ENCODE measurements at places on chromosomes 3 and 15. TPM values are rescaled to one million over a fixed set of nuclear protein-coding genes. Genes with fewer than 3 reads are reported as not detected.

GRCh38 chr3:99714146-99714545, 75.8 kb downstream of the COL8A1 start:
- H3K27ac ChIP-seq: no peak overlapping the region
- DNase-seq: no peak
- no peak overlapping the region for H3K4me3 ChIP-seq
- H3K36me3 ChIP-seq: no peaks in the 10 kb centered on the region
- no peaks in the 10 kb centered on the region for H3K27me3 ChIP-seq
- no peaks in the 10 kb centered on the region for H3K4me1 ChIP-seq

DNA sequence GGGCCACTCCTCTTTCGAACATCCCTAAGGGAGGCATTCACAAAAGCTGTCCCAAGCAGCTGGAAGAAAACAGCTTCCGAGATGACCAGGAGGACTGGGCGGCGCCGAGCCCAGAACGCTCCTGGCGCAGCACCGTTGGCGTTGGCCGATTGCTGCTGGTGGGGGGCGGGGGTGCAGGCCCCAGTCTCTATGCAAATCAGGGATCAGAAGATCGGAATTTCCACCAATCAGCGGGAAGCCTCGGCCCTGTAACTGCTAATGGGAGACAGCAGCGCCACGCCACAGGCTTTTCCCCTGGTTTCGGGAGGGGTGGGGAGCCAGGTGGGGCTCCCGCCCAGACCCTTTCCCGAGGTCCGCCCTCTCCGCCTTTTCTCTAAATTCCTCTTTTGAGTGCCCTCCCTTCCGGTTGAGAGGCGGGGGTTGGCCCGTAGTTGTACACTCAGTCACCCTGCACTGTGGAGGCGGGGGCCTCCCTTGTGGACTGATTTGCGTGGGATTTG, 27.0 kb downstream of the HMCES start:
- H3K27me3 ChIP-seq: no peaks in the 10 kb centered on the region
- no peak overlapping the region for H3K4me3 ChIP-seq
- peaks cover 18% of the 10 kb centered on the region for H3K4me1 ChIP-seq
- peak overlapping the region; percentile 15 for H3K27ac ChIP-seq

- H3K27ac ChIP-seq: peak overlapping the region; percentile 68
- DNase-seq: no peak
- H3K27me3 ChIP-seq: no peaks in the 10 kb centered on the region
- H3K4me1 ChIP-seq: peaks cover 21% of the 10 kb centered on the region
These were observed 76.0 kb upstream of the DCBLD2 start for GRCh38 chr3:98977520-98977919.

- H3K27ac ChIP-seq: no peak overlapping the region
- no peak for DNase-seq
- no peak overlapping the region for H3K4me3 ChIP-seq
- H3K27me3 ChIP-seq: no peaks in the 10 kb centered on the region
- no peaks in the 10 kb centered on the region for H3K4me1 ChIP-seq
These were observed 58.6 kb downstream of the IGF1R start for GRCh38 chr15:98706986-98707385.

DNA sequence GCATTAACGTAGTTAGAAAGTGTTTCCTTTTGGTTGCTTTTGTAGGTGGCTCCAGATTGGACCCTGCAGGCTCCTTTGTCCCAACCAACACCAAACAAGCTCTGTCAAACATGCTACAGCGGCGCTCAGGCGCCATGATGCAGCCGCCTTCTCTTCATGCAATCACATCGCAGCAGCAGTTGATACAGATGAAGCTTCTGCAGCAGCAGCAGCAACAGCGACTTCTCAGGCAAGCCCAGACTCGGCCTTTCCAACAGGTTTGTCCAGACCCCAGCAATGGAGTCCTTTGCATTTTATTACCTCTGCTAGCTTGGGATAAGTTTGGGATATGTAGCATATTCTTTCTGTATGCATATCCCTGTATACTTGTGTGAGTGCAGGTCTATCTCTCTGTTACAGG, 10.1 kb upstream of the P2RY12 start:
- no peak for DNase-seq
- peaks cover 21% of the 10 kb centered on the region for H3K4me1 ChIP-seq

- H3K27ac ChIP-seq: peak overlapping the region; percentile 96
- H3K4me3 ChIP-seq: no peak overlapping the region
- no peaks in the 10 kb centered on the region for H3K36me3 ChIP-seq
- no peaks in the 10 kb centered on the region for H3K27me3 ChIP-seq
- DNase-seq: no peak
- peaks cover 57% of the 10 kb centered on the region for H3K4me1 ChIP-seq
These were observed 47.2 kb downstream of the THBS1 start for GRCh38 chr15:39628144-39628508.

DNA sequence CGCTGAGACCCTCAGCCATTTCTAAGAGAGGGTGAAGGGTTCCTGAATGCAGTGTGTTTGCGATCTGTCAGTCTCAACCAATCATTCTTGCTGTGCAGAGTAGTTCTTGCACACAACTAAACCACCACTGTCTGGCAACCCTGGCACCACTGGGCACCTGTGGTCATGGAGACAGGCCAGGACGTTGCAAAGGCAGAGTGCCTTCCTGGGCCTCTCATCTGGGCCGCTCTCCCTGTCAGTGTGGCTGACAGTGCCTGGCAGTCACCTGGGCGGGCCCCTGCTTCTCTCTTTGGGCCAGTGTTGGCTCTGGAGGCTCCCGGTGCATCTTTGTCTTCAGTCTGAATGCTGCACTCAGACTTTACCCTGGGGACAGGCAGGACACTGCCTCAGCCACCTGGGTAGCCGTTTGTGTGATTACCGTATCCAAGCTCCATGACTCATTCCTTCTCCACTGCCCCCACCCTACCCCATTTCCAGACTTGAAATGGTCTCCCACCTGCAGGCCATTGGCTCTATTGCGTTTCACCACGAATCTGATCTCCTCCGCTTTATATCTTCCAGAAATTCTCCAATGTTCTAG, 104.6 kb upstream of the KLF13 start:
- H3K4me1 ChIP-seq: no peaks in the 10 kb centered on the region
- no peak overlapping the region for H3K27ac ChIP-seq
- H3K4me3 ChIP-seq: no peak overlapping the region

GRCh38 chr3:188607805-188608315, 453.9 kb downstream of the LPP start:
- no peaks in the 10 kb centered on the region for H3K27me3 ChIP-seq
- no peak overlapping the region for H3K4me3 ChIP-seq
- no peak overlapping the region for H3K27ac ChIP-seq
- H3K4me1 ChIP-seq: no peaks in the 10 kb centered on the region

- H3K27ac ChIP-seq: no peak overlapping the region
- no peak for DNase-seq
- no peaks in the 10 kb centered on the region for H3K4me1 ChIP-seq
- no peak overlapping the region for H3K4me3 ChIP-seq
- no peaks in the 10 kb centered on the region for H3K36me3 ChIP-seq
These were observed 42.9 kb downstream of the LINGO1 start for GRCh38 chr15:77589839-77590238.

DNA sequence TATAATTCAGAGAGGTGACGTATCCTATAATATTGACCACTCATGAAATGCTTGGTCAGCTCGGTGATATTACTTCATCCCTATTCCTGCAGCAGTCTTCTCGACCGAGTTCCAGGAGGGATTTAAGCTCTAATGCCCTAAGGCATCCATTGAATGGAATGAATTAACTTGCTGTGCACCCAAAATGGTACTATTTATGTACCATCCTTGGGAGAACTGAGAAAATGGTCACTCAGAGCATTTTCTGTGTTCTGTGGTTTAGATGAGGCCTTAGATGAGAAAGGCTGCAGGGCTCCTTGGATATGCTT, 638 bp downstream of the BLOC1S6 start:
- no peaks in the 10 kb centered on the region for H3K36me3 ChIP-seq
- peak overlapping the region; percentile 64 for H3K4me3 ChIP-seq
- H3K4me1 ChIP-seq: peaks cover 17% of the 10 kb centered on the region
- peak overlapping the region; percentile 99 for H3K27ac ChIP-seq
- H3K27me3 ChIP-seq: no peaks in the 10 kb centered on the region

GRCh38 chr15:66966256-66966655, 99.1 kb upstream of the SMAD3 start:
- no peaks in the 10 kb centered on the region for H3K27me3 ChIP-seq
- DNase-seq: no peak
- H3K27ac ChIP-seq: no peak overlapping the region
- no peak overlapping the region for H3K4me3 ChIP-seq
- no peaks in the 10 kb centered on the region for H3K36me3 ChIP-seq

DNA sequence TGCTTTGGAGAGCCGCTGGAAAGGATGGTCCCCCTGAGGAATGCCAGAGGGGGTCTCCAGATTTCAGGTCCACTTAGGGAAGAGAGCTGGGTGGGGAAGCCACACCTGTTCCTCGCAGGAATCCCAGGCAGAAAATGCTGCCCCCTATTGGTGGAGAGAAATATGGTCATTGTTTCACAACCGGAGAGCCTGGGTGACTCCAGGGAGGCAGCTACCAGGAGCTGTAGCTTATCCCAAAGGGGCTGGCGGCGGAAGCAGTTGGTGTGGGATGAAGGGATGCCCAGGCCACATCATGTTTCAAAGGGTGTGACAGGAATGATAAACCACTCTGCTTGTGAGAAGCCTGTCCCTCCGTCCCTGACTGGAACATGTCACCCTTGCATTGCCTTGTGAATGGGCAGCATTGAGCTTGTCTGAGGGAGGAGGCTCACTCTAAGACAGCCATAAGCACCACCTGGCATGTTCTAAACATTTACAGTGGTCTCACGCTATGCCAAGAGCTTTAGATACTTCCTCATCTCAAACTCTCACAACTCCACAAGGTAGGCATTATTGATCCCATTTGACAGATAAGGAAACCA, 34.5 kb downstream of the POMGNT2 start:
- H3K4me1 ChIP-seq: no peaks in the 10 kb centered on the region
- no peaks in the 10 kb centered on the region for H3K27me3 ChIP-seq
- H3K36me3 ChIP-seq: no peaks in the 10 kb centered on the region
- no peak for DNase-seq
- H3K4me3 ChIP-seq: no peak overlapping the region

DNA sequence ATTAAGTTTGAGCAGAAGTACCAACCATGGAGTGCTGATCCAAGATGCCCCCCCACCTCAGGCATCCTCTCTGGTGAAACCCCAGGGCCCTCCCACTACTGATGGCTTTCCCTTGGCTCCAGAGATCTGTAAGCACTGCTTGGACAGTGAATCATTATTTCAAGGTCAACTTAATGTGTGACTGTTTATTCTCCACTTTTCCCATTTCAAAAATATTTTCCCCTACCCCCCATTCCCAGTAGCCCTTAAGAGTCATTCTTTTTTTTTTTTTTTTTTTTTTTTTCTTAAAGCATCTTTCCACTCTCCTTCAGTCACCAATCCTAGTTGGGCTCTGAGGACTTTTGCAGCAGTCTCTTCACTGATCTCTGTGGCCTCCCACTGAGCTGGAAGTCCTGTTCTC, 82.6 kb downstream of the PCCB start:
- no peaks in the 10 kb centered on the region for H3K27me3 ChIP-seq
- H3K36me3 ChIP-seq: peaks cover 7% of the 10 kb centered on the region
- no peak overlapping the region for H3K4me3 ChIP-seq

- no peak overlapping the region for H3K4me3 ChIP-seq
- DNase-seq: no peak
- no peak overlapping the region for H3K27ac ChIP-seq
These were observed 125.0 kb downstream of the PLD1 start for GRCh38 chr3:171685116-171685895.

GRCh38 chr3:1787094-1787493, 311.6 kb upstream of the CNTN4 start:
- no peak overlapping the region for H3K27ac ChIP-seq
- H3K4me1 ChIP-seq: no peaks in the 10 kb centered on the region
- no peaks in the 10 kb centered on the region for H3K36me3 ChIP-seq
- no peak for DNase-seq
- H3K27me3 ChIP-seq: no peaks in the 10 kb centered on the region

DNA sequence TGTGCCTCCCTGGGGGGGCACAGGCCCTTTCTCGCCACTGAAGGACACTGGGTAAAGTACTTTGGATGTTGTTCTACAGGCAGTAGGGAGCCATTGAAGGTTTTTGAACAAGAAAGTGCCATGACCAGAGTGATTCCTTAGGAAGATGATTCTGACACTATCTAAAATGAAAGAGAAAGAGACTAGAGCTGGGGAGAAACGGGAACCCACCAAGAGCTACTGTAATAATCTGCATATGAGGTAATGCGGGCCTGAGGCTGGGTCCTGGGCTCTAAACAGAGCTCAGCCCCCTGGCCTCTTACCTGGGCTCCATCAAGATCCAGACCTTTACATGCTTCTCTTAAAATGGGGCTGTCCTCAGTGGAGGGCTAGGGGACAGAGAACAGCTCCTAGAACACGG, 24.9 kb downstream of the GRK7 start:
- no peak overlapping the region for H3K27ac ChIP-seq
- no peaks in the 10 kb centered on the region for H3K36me3 ChIP-seq
- no peak for DNase-seq
- no peak overlapping the region for H3K4me3 ChIP-seq
- H3K27me3 ChIP-seq: no peaks in the 10 kb centered on the region
- H3K4me1 ChIP-seq: no peaks in the 10 kb centered on the region

DNA sequence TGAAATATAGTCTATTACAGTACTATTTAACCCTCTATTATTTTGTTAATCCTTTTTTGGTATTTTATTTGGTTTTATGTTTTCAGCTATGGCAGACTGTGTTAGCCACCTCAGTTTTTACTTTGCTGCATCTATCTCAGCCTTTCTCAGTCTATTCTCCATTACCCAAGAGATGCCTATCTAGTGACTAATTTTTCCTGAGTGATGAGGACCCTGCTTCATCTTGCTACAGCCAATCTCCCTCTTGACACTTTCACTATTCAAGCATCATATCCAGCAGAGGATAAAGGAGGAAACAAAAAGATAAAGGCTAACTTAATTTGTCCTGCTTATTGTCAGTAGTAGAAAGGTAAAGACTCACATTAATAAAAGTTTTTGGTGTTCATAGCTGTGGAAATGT, 141.8 kb upstream of the NECTIN3 start:
- no peak overlapping the region for H3K27ac ChIP-seq
- DNase-seq: no peak
- H3K4me1 ChIP-seq: no peaks in the 10 kb centered on the region
- no peaks in the 10 kb centered on the region for H3K27me3 ChIP-seq

DNA sequence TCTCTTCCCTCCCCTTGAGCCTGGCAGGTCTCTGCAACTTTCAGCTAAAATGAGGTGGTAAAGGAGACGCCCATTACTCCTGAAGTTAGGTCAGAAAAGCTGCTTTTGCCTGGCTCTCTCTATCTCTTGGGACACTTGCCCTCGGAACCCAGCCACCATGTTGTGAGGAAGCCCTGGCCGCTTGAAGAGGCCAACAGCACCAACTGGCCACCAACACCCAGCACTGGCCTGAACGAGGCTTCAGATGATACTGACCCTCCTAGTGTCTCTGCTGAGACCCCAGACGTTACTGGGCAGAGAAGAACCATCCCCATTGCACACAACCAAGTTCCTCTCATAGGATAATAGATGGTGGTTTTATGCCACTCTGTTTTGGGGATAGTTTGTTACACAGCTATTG, 49.5 kb upstream of the PCSK6 start:
- no peak overlapping the region for H3K4me3 ChIP-seq
- no peak overlapping the region for H3K27ac ChIP-seq
- DNase-seq: no peak
- peaks cover 14% of the 10 kb centered on the region for H3K27me3 ChIP-seq

Gene CIB2
- 6.1 TPM for polyA plus RNA-seq

Gene DISP2
- 0.68 TPM for polyA plus RNA-seq

Gene PLCB2
- polyA plus RNA-seq: 1.1 TPM

Gene NOX5
- 0.09 TPM for polyA plus RNA-seq

Gene HRG
- polyA plus RNA-seq: 0.03 TPM

Data from keratinocyte (primary cell).